ENCODE measurements at places on chromosomes 3 and 15. TPM values are rescaled to one million over a fixed set of nuclear protein-coding genes. Genes with fewer than 3 reads are reported as not detected.

Gene LTF
- not detected for total RNA-seq

Gene GUCA1C
- not detected for total RNA-seq

Gene NR2F2
- 22.0 TPM for total RNA-seq

Gene SUCNR1
- total RNA-seq = 0.09 TPM

Gene PLA2G4E
- not detected for total RNA-seq

Gene BCL2A1
- 10.2 TPM for total RNA-seq

Gene LRRIQ4
- total RNA-seq = not detected

Gene PPP2R3A
- 1.1 TPM for total RNA-seq

Gene CRABP1
- total RNA-seq = 1.3 TPM

Gene PRR20G
- total RNA-seq = 0.80 TPM

Gene ZNF620
- total RNA-seq = 2.0 TPM

Gene GPR62
- not detected for total RNA-seq

Gene ZNF662
- total RNA-seq = not detected

Gene ROPN1
- total RNA-seq = not detected

Gene ZMAT3
- 4.8 TPM for total RNA-seq

Gene EFCAB12
- total RNA-seq = 0.73 TPM

Gene MBD4
- total RNA-seq = 23.7 TPM

Gene CSPG5
- total RNA-seq = 1.2 TPM

Gene FANCD2
- total RNA-seq = 18.7 TPM

Gene MYEF2
- 17.6 TPM for total RNA-seq

Gene AGBL1
- not detected for total RNA-seq

Gene ANKRD63
- total RNA-seq = 0.41 TPM

Gene SLC2A2
- not detected for total RNA-seq

Gene CLSTN2
- 0.03 TPM for total RNA-seq

Gene GOLGA6L4
- total RNA-seq = 1.7 TPM

Gene KIAA1143
- 10.7 TPM for total RNA-seq

Gene NEO1
- 25.5 TPM for total RNA-seq

Gene CLDN16
- not detected for total RNA-seq

Gene ISL2
- 3.8 TPM for total RNA-seq

Gene NEDD4
- total RNA-seq = 55.8 TPM

Gene LPP
- 7.9 TPM for total RNA-seq

Gene SLC9A9
- 0.22 TPM for total RNA-seq

Gene TF
- 3.9 TPM for total RNA-seq

Gene LRTM1
- total RNA-seq = not detected

Gene FGF7
- not detected for total RNA-seq

Gene LRRC31
- not detected for total RNA-seq

Gene CYP11A1
- total RNA-seq = not detected

Gene LEKR1
- 0.79 TPM for total RNA-seq

Gene IL1RAP
- 6.2 TPM for total RNA-seq

Data from A549 treated with GW870086 at 1 μM for 4 hours (cell line).